ENCODE measurements at places on chromosomes 2 and 18.

GRCh38 chr2:219595256-219595655, 2.4 kb upstream of the STK11IP start:
- no peak for DNase-seq

DNA sequence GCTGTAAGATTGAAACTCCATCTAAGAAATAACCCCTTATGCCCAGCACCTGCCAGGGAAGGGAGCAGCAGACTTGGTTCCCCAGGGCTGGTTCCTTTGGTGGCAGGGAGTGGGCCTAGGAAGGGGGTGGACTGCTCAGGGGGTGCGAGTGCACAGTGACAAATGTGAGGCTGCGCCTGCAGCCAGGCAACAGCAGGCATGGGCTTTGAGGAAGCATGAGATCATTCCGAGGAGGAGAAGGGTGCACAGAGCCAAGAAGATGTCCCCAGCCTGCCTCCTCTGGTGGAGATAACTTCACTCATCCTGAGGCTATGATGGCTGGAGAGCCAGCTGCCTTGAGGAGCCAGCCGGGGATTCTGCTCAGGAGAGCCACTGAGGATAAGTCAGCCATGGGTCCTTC, 158.0 kb downstream of the CAPN13 start:
- DNase-seq: no peak

DNA sequence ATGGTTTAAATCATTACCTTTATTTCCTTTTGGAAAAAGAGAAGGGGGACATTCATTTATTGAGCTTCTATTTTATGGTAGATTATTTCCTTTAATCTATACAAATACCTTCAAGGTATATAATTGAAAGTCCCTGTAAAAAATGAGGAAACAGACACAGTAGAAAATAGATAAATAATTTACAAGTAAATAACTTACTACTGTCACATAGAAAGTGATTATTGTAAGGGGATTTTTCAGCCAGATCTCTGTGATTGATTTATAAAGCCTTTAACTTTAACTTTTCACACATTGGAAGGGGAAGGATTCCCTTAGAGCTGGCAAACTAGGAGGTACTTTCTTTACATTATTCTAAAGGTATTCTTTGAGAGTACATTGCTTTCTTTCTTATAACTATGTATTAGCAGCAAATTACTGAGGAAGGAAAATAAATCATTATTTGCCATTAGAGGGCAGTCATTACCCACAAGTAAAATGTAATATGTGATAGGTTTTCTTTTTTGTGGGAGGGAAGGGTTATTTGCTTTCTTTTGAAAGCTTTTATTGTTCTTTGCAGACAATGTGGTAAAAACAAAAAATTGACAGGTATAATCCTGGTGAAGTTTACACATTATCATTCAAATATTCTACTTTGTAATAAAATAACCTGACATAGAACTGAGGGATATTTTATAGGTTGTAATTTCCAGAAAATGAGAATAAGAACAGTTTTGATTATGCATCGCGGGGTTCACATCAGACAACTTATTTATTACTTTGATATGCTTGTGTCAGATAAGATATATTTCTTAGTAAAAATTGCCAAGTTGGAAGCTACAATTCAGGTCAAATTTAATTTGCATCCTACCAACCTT, 24.8 kb upstream of the RPE start:
- no peak for DNase-seq

DNA sequence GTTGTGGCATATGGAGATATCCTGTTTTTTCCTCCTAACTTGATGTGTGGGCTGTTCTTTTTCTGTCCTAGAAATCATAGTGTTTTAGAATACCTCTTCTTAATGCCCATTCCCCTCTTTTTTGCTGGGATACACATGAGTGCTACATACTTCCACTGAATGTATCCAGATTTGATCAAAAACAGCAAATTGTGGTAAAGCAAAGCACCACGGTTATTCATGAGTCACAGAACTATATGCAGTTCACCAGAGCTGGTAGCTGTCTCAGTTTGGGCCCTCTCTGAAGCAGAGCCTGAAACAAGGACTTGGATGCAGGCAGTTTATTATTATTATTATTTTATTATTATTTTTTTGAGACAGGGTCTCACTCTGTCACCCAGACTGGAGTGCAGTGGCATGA, 69.9 kb upstream of the CTLA4 start:
- no peak for DNase-seq

DNA sequence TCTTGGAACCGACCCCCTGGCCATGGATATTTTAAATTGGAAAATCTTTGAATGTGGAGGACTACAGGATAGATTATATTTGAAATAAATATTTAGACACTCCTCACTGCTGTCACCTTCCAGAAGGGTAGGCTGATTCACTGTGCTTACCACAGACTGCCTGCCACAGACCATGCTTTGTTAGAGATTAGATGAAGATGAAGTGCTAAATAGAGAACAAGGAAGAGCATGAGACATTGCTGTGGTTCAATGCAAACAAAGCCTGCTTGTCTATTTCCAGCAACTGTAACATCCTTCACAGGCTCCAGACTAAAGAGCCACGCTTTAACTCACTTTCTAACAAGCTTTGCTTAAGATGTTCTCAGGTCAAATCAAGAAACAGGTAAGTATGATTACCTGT, 81.0 kb upstream of the TMEM17 start:
- no peak for DNase-seq

DNA sequence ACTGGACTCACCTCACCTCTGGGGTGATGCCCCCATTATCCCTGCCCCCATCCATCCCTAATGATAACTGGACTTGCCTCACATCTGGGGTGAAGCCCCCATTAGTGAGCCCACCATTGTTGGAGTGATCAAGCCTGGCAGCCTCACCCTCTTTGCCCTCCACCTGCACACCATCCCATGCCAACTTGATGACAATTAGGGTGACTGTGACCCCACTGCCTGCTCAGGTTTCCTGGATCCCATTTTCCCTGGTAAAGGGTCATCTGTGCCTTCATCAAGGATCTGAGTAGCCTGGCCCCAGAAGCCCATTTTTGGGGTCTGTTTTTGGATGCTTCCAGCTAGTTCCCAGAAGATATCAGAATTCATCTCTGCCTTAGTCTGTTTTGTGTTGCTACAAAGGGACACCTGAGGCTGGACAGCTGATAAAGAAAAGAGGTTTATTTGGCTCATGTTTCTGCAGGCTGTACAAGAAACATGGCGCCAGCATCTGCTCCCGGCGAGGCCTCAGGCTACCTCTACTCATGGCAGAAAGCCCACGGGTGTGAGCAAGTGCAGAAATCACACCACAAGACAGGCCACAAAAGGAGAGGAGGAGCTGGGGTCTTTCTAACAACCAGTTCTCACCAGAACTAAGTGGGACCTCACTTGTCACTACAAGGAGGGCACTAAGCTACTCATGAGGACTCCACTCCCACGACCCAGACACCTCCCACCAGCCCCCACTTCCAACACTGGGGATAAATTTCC, 196.4 kb upstream of the TWIST2 start:
- DNase-seq: no peak
